ENCODE measurements at places on chromosomes 6 and 20.
A peak's percentile ranks its signal among the peaks of the same experiment; 100 is the strongest.

GRCh38 chr20:1940581-1940980 lies 45.4 kb downstream of the SIRPA start:
- DNase-seq: no peak

DNA sequence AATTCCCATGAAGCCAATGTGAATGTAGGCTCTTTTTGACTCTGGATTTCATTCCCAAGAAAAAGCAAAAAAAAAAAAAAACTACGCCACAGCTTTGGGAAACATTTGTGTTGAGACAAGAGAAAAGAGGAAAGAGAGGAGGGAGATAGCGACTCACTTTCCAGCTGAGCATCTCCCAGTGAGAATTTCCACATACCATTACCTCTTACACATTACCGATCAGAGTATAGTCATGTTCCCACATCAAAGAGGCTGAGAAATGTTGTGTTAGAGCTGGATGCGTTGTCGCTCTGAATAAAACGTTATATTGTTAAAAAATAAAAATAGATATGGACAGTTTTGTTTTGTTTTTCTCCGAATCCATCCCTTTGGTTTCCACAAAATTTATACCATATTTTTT lies 1019.3 kb upstream of the ADGRB3 start:
- no peak for DNase-seq

- no peak for DNase-seq
Observed at GRCh38 chr6:72748759-72749158, 126.9 kb downstream of the KCNQ5 start.

- no peak for DNase-seq
Observed at GRCh38 chr20:40532103-40532502, 156.9 kb downstream of the MAFB start.

GRCh38 chr20:44601801-44602204 lies 19.4 kb downstream of the PKIG start:
- DNase-seq: no peak

DNA sequence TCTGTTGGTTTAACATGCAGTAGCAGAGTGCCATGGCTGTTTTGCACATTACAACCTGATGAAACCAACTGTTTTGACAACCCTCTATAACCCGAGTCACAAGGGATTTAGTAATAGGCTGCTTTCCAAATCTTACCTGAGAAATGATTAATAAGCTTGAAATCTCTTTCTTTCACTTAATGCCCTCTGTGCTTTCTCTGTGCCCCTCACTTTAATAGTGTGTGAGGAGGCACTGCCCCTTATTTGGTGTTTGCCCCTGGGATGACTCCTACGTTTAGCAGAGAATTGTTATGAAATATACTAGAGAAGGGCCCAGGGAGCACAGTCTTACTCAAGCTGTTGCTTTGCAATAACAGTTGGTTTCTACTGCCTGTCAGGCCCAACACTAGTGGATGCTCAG lies 31.0 kb upstream of the PTCHD4 start:
- no peak for DNase-seq

DNA sequence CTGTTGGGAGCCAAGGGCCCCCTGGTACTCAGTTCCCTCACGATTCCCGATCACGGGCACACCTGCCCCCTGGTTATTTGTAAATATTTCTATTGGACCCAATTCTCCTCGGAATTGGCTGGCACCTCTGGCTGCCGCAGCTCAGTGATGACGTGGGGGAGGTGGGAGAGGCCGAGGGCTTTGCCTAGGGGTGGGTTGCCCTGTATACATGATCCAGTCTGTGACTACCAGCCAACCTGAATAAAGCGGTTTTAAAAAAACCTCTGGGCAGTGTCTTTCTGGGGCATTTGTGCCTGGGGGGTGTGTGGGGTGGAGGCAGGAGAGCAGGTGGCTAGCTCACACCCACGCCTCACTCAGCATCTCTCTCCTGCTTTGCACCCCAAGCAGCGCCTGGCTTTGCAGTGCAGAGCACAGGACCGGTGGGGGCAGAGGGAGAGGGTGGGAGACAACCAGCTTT lies 42.2 kb downstream of the VSTM2L start:
- no peak for DNase-seq

DNA sequence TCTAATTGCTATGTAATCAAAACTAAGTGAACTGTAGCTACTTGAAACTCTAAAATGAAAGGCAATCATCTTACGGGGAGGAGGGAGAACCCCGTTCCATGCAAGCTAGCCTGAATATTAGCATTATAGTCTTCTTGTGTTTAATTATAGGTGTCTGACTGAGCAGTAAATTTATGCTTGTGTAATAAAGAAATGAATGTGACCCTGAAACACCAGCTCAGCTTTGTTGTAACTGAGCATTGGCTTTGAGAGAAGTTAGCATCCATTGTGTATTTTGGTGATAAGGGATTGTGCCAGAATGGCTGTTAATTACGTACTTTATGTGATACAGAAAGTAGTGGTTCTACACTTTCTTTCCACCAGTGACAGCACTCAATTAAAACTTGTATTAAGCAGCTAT lies 86.9 kb downstream of the QKI start:
- DNase-seq: no peak

DNA sequence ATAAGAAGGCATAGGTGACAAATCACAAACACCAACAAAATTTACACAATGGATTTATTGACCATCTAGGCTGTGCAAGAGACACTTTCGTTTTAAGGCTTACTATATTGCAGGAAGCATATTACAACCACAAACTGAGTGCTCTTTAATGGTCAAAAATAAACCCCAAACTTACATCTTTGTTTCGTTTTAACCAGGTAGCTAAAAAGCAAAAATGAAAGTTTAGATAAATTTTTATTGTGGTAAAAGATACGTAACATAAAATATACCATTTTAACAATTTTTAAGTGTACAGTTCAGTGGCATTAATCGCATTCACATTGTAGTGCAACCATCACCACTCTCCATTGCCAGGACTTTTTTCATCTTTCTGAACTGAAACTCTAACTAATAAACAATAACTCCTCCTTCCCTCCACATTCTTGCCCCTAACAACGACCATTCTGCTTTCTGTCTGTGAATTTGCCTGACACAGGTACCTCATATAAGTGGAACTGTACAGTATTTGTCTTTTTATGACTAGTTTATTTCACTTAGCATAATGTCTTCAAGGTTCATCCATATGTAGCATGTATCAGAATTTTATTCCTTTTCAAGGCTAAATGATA lies 32.3 kb upstream of the DUSP22 start:
- DNase-seq: no peak

DNA sequence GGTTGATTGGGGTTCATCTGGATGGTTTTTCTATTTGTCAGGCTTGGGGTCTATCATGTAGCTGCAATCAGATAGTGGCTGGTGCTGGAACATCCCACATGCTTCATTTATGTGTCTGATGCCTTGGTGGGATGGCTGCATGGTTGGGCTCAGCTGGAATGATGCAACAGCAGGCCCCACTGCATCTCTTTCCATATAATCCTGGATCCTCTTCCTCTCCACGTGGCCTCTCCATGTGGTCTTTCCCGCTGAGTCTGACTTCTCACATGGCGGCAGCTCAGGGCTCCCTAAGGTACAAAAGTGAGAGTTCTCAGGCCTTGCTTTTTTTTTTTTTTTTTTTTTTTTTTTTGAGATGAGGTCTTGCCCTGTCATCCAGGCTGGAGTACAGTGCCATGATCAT lies 65.0 kb upstream of the SUPT3H start:
- no peak for DNase-seq

- DNase-seq: no peak
Observed at GRCh38 chr6:17200395-17200794, 80.8 kb upstream of the RBM24 start.

GRCh38 chr20:10497791-10498190 lies 62.7 kb downstream of the SLX4IP start:
- DNase-seq: no peak

- no peak for DNase-seq
Observed at GRCh38 chr6:85462673-85463072, 12.8 kb downstream of the NT5E start.

GRCh38 chr6:168574075-168574698 lies 133.2 kb downstream of the SMOC2 start:
- no peak for DNase-seq

DNA sequence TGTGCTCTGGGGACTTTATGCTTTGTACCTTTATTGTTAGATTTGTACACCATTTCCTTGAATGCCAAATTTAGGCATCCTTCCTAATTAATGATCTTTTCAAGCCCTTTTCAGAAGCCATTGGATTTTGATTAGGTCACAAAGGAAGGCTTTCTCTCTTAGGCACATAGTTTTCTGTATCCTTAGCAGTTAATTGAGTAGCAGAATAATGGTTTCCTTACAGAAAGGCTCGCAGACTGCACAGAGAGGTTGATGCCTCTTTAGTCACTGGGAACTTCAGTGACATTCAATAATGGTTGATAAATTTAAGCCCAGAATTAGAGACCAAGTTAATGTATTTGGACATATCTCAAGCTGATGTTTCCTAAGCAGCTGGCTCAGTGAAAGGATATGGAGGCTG lies 139.1 kb upstream of the VGLL2 start:
- DNase-seq: no peak

- DNase-seq: no peak
Observed at GRCh38 chr6:70547313-70547712, 19.4 kb upstream of the SDHAF4 start.

- no peak for DNase-seq
Observed at GRCh38 chr6:16425881-16426615, 187.7 kb downstream of the GMPR start.

DNA sequence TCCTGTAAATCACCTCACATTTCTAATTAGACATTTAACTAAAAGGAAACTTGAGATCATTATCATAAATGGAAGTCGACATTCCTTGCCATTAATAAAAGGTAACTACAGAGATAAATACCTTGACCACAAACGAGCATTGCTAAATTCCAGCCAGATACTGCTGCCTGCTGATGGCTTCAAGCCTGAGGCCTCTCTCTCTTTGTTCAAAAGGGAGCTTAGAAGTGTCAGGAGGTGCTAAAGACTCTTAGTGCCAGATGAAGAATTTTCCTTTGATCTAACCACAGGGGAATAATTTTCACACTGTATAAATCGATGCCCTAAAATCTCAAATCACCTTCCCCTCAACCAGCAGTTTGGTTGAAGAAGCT lies 248.2 kb upstream of the PMEPA1 start:
- no peak for DNase-seq

DNA sequence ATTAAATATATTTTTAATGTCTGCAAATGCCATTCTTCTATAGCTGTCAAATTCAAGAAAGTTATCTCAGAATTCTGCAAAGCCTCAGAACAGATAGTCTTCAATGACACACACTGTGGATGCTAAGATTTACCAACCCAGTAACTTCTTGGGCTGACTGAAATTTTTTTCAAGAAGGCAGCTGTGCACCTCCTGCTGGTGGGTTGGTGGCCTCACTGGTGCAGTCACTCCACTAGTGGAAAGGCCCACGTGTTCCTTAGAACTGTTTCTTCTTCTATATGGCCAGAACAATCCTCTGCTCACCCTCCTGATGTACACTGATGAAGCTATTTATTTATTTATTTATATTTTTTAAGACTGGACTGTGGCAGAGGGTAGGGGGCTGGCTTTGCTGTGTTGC lies 28.1 kb upstream of the MTCL3 start:
- DNase-seq: no peak

DNA sequence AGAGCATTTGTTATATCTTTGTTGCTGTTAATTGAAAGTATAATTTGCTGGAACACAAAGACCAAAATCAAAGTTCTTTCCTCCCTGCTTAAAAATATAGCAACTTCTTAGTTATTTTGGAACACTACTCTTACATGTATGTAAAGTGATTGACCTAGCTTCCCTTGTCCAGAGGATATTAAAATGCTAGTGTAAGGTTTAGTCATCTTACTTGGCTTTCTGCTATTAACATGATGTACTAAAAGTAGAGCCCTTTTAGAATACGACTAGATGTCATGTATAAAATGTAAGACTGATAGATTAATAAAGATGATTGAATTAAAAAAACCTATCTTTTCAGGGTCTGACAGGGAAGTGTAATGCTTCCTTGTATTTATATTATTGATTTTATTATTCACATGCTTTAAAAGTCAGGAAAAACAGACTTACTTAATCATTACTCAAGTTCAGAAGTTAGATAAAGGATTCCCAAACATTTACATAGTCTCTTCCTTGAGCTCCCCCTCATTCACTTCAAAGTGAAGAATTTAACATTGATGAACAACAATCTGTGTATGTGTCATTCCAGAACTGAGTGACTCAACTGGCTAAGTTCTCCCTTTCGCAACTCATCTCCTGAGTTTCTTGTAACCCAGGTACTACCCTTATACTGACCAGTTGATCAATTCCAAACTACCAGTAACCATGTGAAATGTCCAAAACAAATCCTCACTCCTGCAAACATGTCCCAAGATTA lies 50.9 kb downstream of the BTBD9 start:
- no peak for DNase-seq

GRCh38 chr20:25207960-25208534 lies 12.5 kb downstream of the ENTPD6 start:
- no peak for DNase-seq

DNA sequence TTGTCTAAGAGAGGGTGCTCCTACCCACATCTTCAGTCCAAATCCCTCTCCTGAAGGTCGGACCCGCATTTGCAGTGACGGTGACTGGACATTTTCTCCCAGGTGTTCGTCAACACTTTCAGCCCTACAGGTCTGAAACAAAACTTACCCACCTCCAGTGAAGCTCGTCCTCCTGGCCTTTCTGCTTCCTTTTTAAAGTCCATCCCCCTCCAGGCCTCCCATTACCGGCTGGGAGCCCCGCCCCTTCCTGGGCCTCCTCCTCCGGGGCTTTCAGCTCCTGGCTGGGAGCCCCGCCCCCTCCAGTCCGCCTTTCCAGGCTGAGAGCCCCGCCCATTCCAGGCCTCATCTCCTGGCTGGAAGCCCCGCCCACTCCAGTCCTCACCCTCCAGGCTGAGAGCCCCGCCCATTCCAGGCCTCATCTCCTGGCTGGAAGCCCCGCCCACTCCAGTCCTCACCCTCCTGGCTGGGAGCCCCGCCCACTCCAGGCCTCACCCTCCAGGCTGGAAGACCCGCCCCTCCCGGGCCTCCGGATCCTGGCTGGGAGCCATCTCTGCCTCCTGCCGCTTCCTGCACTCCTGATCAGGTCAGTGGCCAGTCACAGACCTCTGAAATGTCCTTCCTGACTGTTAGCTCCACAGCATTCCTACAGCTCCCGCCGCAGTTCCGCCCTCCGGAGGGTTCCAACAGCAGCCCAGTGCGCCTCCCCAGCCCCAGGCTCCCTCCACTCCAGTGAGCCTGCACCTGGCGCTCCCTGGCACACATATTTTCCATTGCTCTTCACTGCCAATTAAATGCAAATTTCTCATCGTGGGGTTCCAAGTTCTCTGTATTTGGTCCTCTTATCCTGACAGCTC lies 98.5 kb downstream of the LY86 start:
- peak; percentile 8 for DNase-seq

GRCh38 chr20:54200487-54201267 lies 7.2 kb upstream of the PFDN4 start:
- no peak for DNase-seq

DNA sequence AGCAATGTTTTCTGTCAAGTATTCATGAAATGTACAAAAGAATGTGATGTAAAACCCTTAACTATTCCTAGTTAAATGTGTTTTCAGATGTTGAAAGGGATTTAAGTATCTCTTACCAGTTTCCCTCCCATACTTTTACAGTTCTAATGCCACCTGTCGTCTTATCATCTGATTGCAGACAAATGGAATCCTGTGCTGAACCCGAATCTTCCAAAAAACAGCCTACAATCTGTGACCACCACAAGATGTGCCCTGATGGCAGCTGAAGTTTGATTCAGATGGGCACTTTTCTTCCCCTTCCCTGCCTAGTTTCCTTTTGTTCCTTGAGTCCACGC lies 1.9 kb downstream of the TOMM6 start:
- no peak for DNase-seq

Data from stimulated activated CD4-positive, alpha-beta T cell treated with anti-CD3 and anti-CD28 coated beads, Interleukin-12 subunit alpha, Interleukin-12 subunit beta, amount 100 ng/mL, for 24 hours (primary cell).